ENCODE measurements at places on chromosomes 4 and X.

- no peak for DNase-seq
Observed at GRCh38 chr4:91448668-91449330, 855.0 kb upstream of the GRID2 start.

- DNase-seq = no peak
Observed at GRCh38 chrX:10467793-10468192, 152.6 kb downstream of the MID1 start.

DNA sequence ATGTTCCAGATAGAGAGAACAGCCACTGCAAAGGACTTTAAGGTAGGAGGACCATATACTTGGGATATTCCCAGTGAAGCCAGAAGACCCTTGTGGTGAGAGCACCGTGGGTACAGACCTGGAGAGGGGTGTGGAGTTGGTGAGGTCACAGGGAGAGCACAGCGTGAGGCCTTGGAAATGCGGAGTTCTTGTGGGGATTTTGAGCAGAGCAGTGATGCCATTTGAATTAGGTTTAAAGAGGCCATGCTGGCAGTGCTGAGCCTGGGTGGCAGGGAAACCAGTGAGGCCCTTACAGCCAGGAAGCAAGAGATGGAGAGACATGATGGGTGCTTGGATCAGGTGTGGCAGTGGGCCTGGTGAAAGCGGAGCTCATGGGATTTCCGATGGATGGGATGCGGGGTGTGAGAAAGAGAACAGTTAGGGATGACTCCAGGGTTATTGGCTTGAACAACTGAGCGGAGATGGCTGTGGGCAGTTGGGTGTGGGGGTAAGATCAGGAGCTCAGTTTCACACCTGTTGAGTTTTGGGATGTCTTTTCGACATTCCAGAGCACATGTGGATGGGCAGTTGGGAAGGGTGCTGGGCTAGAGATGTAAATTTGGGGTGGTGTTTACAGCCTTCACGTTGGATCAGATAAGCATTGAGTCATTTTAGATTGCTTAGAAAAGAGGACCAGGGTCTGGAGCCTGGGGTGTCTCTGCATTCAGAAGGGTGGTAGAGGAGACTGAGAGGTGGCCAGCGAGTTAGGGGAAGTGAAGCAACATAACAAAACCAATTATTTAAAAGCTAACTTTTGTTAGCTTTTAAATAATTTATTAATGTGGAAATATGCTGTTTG lies 68.9 kb downstream of the TMEM131L start:
- no peak for DNase-seq

DNA sequence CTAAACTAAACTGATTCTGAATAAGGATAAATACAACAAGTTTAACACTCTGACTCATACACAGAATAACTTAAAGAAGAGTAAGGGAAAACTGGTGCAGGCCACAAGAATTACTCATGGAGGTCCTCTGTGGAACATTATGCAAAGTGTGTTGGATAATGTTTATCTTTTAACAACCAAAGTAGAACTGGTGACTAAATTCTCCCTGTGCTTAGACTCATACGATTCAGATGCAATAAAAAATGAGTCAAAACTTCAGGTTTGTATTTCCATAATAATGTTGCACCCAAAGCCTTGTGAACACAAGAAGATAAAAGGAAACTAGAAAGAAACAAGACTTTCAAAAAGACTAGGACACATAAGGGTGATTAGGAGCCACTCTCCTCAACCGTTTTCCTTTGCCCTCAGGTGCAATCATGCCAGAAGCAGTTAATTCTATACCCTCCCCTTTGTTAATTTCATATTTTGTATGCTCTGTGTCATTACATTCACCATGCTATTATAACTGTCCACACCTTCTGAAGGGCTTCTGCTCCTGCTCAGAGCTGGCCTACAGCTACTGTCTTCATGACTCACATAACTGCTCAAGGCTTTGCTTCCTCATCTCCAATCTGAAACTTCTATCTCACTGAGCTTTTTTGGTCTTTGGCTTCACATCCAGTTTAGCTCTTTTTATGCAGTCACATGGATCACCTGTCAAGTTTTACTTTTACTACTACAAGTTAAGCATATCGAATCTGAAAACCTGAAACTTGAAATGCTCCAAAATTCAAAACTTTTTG lies 60.2 kb downstream of the KCNIP4 start:
- DNase-seq = no peak

DNA sequence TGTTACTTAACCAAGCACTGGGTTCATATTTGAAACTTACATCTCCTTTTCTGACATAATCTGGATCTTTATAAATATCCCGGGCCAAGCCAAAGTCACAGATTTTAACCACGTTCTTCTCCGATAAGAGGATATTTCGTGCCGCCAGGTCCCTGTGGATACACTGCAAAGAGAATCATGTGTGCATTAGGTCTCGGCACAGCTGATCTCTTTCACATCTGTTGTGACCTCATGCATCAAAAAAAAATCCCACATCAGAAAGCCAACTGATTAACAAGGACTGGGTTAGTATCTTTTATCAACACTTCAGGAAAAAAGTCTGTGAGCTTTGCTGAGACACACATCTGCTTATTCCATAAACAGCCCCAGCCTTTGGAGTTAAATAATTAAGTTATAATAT lies 35.5 kb downstream of the KDR start:
- no peak for DNase-seq

DNA sequence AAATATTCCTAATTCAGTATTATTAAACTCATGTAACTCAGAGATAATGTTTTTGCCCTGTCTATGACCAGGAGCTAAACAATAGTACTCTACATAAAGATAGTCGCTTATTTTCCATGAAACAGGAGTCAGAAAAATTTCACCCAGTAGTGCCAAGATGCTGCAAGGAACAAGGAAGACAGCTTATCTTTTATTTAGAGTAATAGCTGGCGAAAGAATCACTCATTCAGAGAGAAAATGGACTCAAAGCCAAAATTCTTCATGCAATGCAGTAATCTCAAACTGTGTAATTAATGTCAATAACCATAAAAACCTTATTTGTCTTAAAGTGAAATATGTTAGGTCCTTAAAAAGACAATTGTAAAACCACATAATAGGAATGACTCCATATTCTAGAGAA lies 477.8 kb downstream of the ANKRD50 start:
- no peak for DNase-seq

GRCh38 chrX:45745479-45745878 lies 544.8 kb upstream of the DIPK2B start:
- no peak for DNase-seq

- DNase-seq = peak; percentile 67
Observed at GRCh38 chrX:119512146-119512800, 44.0 kb downstream of the SLC25A5 start.

DNA sequence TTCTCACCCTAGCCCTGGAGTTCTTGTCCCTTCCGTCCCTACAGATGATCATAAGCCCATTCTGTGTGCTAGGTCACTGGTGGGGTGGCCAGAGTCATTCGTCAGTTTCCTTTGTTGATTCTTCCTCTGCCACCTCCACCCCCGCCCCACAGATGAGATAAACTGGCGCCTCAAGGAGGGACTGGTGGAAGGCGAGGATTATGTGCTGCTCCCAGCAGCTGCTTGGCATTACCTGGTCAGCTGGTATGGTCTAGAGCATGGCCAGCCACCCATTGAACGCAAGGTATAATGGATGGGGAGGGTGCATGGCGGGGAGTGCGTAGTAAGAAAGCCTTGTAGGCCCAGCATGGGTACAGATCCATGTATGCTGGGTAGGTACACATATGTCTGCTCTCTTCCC lies 6.4 kb downstream of the USP11 start:
- no peak for DNase-seq

- no peak for DNase-seq
Observed at GRCh38 chr4:87838205-87838604, 5.4 kb downstream of the MEPE start.

GRCh38 chr4:144302704-144303536 lies 162.4 kb upstream of the GYPA start:
- no peak for DNase-seq

- no peak for DNase-seq
Observed at GRCh38 chrX:12843668-12844279, 23.1 kb upstream of the TLR7 start.

GRCh38 chr4:16669036-16669435 lies 229.4 kb downstream of the LDB2 start:
- no peak for DNase-seq

- DNase-seq = no peak
Observed at GRCh38 chr4:39505581-39505980, 21.7 kb downstream of the UGDH start.

DNA sequence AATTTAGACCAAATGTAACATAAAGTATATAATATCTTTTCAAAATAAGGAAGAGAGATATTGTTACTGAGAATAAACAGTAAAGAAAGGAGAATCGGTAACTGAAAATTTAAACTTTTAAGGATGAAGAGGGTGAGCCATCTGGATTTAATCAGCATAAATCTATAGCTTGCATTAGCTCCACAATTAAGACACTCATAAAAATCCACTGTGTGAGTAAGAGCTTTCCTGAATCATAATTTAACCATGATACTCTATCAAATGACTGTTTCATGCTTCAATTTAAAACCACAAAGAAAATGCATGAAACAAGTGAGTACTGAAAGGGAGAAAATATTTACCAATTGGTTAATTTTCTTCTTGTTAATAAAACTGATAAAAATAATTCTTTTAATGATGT lies 951.5 kb upstream of the SLIT2 start:
- no peak for DNase-seq

- no peak for DNase-seq
Observed at GRCh38 chrX:2430265-2430825, 70.4 kb downstream of the DHRSX start.

- DNase-seq = no peak
Observed at GRCh38 chr4:70902577-70903290, 565 bp downstream of the MOB1B start.

DNA sequence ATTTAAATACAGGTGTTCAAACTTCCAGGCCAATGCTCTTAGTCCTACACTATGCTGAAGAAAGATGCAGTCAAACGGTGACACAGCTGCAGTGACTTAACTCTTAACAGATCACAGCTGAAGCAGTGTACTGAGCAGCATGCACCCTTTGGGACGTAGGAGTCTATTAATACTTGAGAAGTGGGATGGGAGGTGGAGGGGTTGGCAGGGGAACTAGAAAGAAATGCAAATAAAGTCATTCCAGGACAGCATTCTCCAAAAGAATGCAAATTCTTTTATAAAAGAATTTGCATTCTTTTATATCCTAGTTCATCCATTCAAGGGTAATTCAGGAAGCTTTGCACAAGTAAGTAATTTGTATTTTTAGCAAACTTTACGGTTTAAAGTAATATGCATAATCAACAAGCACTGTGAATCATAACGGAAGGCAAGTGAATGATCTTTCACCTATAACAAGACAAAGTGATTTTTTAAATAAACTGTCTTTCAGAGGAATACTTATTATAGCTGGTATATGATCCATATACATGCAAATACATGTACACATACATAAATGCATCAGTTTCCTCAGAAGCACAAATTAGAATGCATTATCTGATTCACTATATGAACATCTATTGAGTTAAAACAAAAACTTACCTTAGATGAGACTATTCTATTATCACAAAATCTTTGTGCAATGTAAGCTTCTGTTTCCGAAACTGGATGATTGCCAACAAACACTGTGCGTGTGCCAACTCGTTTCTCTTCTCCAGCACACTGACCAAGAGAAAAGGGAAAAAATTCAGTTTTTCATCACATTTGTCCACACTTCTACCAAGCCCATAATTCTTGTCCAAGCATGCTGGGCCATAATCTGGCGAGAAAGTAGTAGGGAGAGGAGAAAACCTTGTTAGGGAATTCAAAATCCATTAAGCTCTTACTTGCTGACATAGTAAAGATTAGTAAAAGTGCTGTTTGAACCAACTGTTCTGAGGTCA lies 106.5 kb downstream of the ATP11C start:
- no peak for DNase-seq

- DNase-seq = no peak
Observed at GRCh38 chrX:84340968-84341367, 153.0 kb upstream of the RPS6KA6 start.

DNA sequence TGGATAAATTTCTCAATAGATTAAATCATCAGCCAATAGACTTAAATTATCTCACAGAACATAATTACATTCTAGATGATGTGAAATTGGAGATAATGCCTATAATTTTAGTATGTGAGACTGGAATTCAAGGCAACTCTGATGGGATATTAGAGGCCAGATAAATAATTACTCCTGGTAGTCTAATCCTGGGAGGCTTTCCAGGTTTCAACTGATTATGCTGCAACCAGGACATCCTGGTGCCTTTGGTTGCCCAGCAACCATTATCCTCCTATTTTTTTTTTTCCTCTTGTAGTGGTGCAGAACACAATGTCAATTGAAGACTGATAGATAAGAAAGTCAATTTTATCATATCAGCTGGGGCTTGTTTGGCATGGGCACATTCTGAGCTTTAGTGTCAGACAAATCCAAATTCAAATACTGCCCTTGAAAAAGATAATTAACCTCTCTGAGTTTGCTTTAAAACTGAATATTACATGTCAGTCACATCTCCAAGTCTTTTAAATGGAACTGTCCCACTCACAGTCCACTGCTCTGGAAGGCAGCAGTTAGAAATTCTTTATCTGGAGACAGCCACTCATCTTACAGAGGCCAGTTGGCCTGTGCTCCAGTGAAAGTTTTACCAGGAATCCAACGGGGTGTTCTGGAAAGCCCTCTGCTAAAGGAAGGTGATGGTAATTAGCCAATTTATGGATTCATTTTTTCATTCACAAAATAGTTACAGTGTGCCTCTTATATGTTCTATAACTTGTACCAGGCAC lies 95.3 kb upstream of the GUCY1A1 start:
- DNase-seq = peak; percentile 26

DNA sequence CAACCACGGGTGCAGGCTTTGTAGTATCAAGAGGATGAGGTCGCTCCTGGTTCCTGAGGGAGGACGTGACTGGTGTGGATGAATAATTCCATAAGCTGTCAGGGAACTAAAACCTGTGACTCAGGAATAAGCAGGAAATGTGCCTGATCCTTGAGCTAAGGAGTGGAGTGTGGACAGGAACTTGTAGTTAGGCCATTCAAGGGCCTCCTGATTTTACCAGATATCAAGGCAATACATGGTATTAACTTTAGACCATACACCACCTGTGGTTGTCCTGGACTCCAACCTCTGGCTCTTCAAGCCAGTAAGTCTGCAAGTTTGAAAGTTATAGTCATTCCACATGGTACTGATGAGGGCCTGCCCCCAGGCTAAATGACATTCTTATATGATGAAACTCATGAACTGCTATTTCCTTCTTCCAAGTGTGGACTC lies 12.1 kb upstream of the ING2 start:
- DNase-seq = no peak

- no peak for DNase-seq
Observed at GRCh38 chr4:76790377-76790776, 107.6 kb downstream of the SOWAHB start.

GRCh38 chrX:46485897-46486296 lies 59.3 kb downstream of the ZNF674 start:
- DNase-seq = no peak

GRCh38 chr4:138835832-138836533 lies 179.6 kb upstream of the NOCT start:
- DNase-seq = peak; percentile 28

DNA sequence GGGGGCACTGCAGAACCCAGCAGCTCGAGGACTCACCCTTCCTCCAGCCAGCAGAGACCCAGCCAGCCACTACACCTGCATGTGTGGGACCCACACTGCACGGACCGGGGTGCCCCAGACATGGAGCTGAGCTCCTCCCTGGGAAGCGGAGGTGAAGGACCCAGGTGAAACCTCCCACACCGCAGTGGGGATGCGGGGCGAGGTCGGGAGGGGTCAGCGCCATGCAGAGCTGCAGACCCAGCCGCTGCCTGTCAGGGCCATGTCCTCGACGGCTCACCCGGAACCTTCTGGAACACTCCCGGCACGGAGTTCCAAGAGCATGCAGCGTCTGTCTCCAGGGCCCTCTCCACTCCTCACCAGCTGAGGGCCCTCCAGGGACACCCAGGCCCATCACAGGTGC lies 42.6 kb downstream of the GAK start:
- no peak for DNase-seq
